Fibroblast of mammary gland (primary cell): ENCODE measurements at places on chromosomes 12 and 14.

DNA sequence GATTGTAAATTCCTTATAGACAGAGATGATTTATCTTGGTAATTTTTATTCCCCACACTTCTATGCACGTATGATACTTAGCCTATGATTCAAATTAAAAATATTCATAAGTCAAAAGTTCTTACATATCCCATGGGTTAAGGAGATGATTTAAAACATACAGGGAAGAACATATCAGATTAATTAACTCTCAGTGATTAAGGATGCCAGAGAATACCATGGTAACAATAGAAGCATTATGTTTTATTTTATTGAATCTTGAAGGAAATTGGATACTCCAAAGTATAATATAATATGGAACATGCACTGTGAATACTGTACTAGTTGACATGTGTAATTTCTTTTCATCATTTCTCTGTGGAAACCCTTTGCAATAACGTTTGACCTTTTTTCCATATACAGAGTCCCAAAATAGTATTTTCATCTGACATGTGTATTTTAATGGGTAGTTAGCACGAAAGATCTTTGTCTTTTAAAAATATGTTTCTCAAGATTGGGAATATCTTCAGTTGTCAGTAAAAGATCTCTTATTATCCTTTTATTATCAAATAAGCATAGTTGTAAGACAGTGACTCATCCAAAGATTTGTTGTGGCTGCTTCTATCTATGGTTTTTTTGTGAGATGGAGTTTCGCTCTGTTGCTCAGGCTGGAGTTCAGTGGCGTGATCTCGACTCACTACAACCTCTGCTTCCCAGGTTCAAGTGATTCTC lies 166.7 kb downstream of the RAD51B start:
- peak; percentile 65 for DNase-seq

GRCh38 chr12:76109879-76110278 lies 25.4 kb upstream of the NAP1L1 start:
- no peak for DNase-seq

GRCh38 chr14:99792551-99793212 lies 531 bp upstream of the EML1 start:
- DNase-seq: peak; percentile 29

GRCh38 chr12:59087077-59087673 lies 166.9 kb upstream of the LRIG3 start:
- DNase-seq: peak; percentile 30

- no peak for DNase-seq
Observed at GRCh38 chr12:102227954-102228353, 30.3 kb upstream of the PMCH start.
